Activated naive CD8-positive, alpha-beta T cell treated with anti-CD3 and anti-CD28 coated beads, Interleukin-2, amount 10 ng/mL, durations not matched to agents 7 days and 5 days (primary cell): ENCODE measurements at places on chromosomes 5 and 9. TPM values are rescaled to one million over a fixed set of nuclear protein-coding genes. Genes with fewer than 3 reads are reported as not detected.

TMOD1 gene
- 0.79 TPM for total RNA-seq

DDX4 gene
- total RNA-seq = 0.28 TPM

NTNG2 gene
- total RNA-seq = 10.9 TPM

SPATA31A3 gene
- total RNA-seq = not detected

- no peak for DNase-seq
Observed at GRCh38 chr9:545480-545879, 296.0 kb upstream of the DMRT1 start.

HMCN2 gene
- not detected for total RNA-seq

- no peak for DNase-seq
Observed at GRCh38 chr5:60586307-60586901, 113.6 kb downstream of the DEPDC1B start.

- DNase-seq = no peak
Observed at GRCh38 chr9:27198190-27198589, 89.2 kb downstream of the TEK start.

CAMK4 gene
- total RNA-seq = 132 TPM

DNA sequence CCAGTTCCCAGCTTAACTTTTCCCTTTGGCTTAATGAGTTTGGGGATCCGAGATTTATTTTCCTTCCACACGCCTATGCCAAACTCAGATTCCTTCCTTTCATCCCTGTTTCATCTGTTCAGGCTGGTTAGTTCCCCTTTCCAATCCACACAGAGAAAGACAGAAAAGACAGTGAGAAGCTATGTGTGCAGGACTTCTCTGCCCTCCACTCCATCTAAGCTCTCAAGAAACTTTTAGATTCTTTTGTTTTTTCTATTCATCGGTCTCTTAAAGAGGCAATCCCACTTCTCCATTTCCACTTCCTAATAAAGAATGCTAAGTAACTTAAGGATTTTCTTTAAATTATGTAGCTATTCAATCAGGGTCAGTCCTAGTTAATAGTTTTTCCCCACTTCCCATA, 11.2 kb downstream of the ITGA1 start:
- no peak for DNase-seq

- DNase-seq = no peak
Observed at GRCh38 chr9:102521097-102521755, 473.9 kb upstream of the CYLC2 start.

DNA sequence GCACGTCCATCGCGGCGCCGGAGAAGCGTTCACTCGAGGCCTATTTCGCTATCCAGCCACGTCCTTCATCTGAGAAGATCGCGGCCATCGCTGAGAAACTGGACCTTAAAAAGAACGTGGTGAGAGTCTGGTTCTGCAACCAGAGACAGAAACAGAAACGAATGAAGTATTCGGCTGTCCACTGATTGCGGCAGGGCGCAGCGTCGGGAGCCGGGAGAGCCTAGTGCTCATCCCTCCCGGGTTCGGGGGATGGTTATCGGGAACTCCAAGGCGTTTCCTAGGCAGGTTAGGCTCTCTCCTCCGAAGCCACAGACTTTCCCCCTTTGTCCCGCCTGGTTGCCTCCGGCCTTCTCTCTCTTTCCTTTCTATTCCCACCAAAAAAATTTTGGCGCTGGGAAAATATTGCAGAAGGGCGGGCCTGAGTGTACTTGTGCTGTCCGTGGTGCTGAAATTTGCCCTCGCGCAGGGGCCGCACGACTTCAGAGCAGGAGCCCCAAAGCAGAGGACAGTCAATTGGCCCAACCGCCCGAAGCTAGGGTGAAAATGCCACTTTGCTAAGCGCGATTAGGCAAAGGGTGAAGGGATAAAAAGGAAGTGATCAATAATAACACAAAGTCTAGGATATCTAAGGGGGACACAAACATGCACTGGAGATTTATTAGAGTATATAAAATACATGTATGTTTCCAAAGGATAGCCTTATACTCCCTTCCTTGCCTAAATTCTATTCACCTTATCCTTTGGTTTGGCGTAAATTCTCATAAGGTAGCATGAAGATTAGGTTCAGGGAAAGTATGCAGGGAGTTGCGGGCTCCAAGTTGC, 1.8 kb downstream of the POU4F3 start:
- DNase-seq = peak; percentile 61

CER1 gene
- not detected for total RNA-seq

DNA sequence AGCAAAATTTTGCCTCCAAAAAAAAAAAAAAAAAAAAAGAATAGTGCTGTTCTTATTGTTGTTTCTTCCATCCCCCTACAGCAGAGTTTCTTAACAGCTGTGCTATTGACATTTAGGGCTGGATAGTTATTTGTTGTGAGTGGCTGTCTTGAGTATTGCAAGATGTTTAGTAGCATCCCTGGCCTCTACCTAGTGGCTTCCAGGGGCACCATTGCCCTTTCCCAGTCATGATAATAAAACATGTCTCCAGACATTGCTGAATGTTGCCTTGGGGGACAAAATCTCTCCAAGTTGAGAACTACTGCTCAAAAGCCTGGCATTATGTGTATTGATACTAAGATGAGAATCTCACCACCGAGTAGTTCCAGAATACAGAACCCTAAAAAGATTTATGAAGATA, 108.7 kb downstream of the PALM2AKAP2 start:
- DNase-seq = no peak

DNA sequence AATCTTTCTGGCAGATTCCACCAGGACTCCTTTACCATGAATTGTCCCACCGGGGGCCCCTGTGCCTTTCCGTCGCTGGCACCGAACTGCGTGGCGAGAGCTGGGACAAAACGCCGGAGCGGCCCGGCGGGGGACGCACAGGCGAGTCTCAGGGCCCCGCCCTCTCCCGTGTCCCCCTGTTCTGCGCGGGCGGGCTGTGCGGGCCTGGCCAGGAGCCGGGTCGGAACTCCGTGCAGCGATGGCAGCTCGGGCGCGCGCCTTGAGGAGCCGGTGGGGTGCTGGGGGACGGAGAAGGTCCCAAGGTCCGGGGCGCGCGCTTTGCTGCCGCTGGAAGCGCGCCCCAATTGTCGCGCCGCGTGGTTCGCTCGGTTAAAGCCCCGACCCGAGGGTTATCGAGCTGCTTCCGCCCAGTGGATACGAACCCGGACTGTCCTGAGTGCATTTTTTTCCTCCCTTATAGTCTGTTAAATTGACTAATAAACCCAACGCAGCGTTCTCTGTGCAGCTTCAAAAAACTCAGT, 125.3 kb downstream of the TMEM174 start:
- no peak for DNase-seq

GRCh38 chr5:159310511-159310910, 19.8 kb downstream of the IL12B start:
- DNase-seq = peak; percentile 43

KCNV2 gene
- not detected for total RNA-seq

PGGT1B gene
- 32.8 TPM for total RNA-seq

DNA sequence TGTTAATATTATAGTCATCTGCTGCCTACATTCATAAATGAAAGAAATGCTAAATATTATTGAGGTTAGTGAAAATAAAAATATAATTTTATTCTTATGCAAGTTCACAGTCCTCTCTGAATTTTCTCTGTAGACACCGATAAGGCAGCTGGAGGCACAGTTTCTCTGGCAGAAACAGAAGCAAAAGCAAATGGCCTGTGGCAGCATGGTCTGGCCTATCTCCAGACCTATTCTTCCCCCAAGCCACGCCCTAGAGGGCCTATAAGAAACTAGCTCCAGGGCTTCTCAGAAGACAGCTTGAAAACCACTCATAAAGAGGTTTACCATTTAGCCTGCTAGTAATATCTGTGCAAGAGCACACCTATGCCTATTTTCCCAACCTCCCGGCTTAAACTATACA, 28.4 kb downstream of the MRPS27 start:
- no peak for DNase-seq

DNA sequence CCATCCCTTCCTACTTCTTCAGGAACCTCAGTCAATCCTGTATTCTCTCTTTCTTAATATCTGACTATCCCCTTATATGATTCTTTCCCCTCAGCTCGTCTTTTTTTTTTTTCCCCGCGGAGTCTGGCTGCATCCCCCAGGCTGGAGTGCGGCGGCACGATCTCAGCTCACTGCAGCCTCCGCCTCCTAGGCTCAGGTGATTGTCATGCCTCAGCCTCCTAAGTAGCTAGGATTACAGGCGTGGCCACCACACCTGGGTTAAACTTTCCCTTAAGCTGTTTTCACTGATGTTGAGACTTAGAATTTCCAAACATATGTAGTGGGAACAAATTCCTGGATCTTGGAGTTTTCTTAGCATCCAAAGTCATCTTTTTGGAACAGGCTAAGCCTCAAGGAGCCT, 13.3 kb upstream of the RUSC2 start:
- no peak for DNase-seq

GRCh38 chr5:174000076-174000475, 11.1 kb downstream of the C5orf47 start:
- DNase-seq = no peak

DNA sequence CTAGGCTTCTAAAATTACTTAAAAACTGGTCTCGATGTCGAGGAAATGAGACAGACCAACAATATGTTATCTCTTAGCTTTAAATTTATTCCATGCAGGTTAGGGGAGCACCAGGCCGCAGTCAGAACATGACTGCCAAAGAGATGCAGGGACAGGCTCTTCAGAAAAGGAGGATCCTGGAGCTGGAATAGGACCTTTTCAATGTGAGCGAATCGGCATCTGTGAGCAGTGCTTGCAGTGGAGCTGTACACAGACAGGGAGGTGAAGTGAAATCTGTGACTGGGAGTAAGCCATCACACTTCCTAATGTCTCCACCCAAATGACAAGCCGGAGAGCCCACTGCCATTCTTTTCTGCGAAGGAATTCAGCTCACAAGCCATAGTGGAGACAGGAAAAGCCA, 78.2 kb downstream of the EFNA5 start:
- DNase-seq = no peak

DNA sequence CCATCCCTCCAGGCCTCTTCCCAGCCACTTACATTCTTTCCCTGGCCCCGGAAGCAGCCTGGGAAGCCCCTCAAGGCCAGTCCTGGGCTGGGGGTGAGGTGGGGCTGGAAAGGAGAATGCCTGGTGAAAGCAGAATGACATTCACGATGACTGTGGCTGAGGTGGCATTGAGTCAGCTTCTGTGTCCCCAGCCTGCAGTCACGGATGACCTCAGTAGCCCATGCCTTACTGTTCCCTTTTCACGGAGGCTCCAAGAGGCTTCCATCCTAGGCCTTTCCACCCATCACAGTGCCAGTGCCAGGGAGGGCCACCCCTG, 2.7 kb downstream of the PRDM12 start:
- DNase-seq = no peak

GRCh38 chr5:118678746-118679145, 309.6 kb downstream of the DTWD2 start:
- no peak for DNase-seq

GRCh38 chr5:125401724-125402622, 655.5 kb upstream of the ZNF608 start:
- no peak for DNase-seq
